Natural killer cell treated with Interleukin-12 subunit alpha and Interleukin-12 subunit beta and Interleukin-15 and Interleukin-18, amount 100 ng/mL, for 72 hours (primary cell): ENCODE measurements at places on chromosomes 2 and 18. TPM values are rescaled to one million over a fixed set of nuclear protein-coding genes. Genes with fewer than 3 reads are reported as not detected.

DNA sequence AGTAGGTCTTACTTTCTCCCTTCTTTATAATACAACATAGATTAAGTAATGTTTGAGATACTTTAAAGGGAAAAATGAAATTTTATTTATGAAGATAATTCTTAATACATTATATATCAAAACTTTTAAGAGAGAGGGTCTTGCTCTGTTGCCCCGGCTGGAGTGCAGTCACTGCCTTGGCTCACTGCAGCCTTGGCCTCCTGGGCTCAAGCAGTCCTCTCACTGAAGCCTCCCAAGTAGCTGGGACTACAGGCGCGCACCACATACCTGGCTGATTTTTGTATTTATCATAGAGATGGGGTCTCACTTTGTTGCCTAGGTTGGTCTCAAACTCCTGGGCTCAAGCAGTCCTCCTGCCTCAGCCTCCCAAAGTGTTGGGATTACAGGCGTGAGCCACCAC lies 94.8 kb downstream of the COX7A2L start:
- no peak for DNase-seq
- H3K27me3 ChIP-seq: no peaks in the 10 kb centered on the region
- H3K4me1 ChIP-seq: peaks cover 4% of the 10 kb centered on the region
- no peak overlapping the region for H3K27ac ChIP-seq

GRCh38 chr2:201415149-201415548 lies 36.1 kb downstream of the TRAK2 start:
- H3K27me3 ChIP-seq: no peaks in the 10 kb centered on the region
- H3K36me3 ChIP-seq: peaks cover 6% of the 10 kb centered on the region
- no peak overlapping the region for H3K27ac ChIP-seq

GRCh38 chr2:189092936-189093335 lies 86.6 kb downstream of the COL5A2 start:
- no peaks in the 10 kb centered on the region for H3K36me3 ChIP-seq
- H3K4me1 ChIP-seq: no peaks in the 10 kb centered on the region
- no peak overlapping the region for H3K27ac ChIP-seq
- H3K27me3 ChIP-seq: no peaks in the 10 kb centered on the region
- no peak for DNase-seq
- no peak overlapping the region for H3K4me3 ChIP-seq

- no peaks in the 10 kb centered on the region for H3K27me3 ChIP-seq
- H3K4me1 ChIP-seq: peaks cover 24% of the 10 kb centered on the region
- H3K4me3 ChIP-seq: no peak overlapping the region
- no peak for DNase-seq
- no peaks in the 10 kb centered on the region for H3K36me3 ChIP-seq
Observed at GRCh38 chr2:64331849-64332699, 121.9 kb upstream of the LGALSL start.

- peaks cover 29% of the 10 kb centered on the region for H3K27me3 ChIP-seq
- no peak overlapping the region for H3K4me3 ChIP-seq
- no peaks in the 10 kb centered on the region for H3K36me3 ChIP-seq
- peak; percentile 35 for DNase-seq
- H3K27ac ChIP-seq: no peak overlapping the region
Observed at GRCh38 chr2:42072349-42073118, 24.7 kb downstream of the PKDCC start.

- peaks cover 27% of the 10 kb centered on the region for H3K36me3 ChIP-seq
- peak overlapping the region; percentile 99 for H3K27ac ChIP-seq
- H3K27me3 ChIP-seq: no peaks in the 10 kb centered on the region
- no peak for DNase-seq
- peak overlapping the region; percentile 62 for H3K4me3 ChIP-seq
Observed at GRCh38 chr2:30503695-30504052, 56.6 kb downstream of the LCLAT1 start.

DNA sequence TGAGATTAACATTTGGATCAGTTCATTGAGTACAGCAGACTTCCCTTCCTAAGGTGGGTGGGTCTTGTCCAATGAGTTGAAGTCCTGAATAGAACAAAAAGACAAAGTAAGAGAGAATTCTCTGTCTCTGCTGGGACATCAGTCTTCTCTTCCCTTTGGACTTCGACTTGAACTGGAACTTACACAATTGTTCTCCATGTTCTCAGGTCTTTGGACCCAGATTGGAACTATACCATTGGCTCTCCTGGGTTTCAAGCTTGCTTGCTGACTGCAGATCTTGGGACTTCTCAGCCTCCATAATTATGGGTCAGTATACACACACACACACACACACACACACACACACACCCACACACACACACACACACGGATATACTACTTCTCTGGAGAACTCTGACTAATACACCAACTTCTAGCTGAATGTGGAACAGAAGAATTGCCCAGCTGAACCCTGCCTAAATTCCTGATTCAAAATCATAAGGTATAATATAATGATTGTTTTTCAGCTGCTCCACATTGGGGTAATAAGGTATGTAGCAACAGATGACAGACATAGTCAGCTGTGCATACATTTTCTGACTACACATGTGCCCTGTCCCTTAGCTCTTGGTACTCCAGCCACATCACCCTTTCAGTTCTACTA lies 214.0 kb downstream of the TGIF1 start:
- H3K36me3 ChIP-seq: no peaks in the 10 kb centered on the region
- peaks cover 3% of the 10 kb centered on the region for H3K27me3 ChIP-seq
- no peak overlapping the region for H3K27ac ChIP-seq
- no peak overlapping the region for H3K4me3 ChIP-seq

DNA sequence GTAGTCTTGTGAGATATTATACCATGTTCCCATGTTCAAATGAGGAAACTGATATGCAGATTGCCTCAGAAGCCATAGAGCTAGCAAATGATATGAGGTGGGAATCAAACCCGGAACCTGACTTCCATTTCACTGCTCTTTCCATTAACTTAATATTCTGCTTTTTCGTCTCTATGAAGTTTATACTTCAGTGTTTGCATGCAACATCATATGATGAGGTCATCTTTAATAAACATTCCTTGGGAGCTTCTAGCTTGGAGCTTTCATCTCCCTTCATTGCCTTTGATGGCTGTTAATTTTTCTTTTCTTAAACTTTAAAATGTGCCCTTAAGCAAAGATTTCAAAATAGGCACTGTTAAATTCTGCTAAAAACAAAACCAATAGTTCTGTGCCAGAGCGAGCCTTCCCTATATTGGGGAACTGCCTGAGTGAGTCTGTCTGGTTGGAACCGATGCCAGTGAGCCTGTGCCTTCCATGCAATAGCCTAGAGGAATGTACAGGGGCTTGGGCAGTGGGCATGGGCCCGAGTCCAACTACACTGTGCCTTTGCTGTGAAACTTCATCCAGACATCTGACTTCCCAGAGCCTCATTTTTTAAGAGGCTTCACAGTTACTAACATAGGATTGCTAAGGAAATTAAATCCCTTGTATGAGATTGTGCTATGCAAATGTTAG lies 91.1 kb upstream of the TMEM200C start:
- no peaks in the 10 kb centered on the region for H3K36me3 ChIP-seq
- H3K4me3 ChIP-seq: no peak overlapping the region

- H3K4me3 ChIP-seq: no peak overlapping the region
- peaks cover 20% of the 10 kb centered on the region for H3K4me1 ChIP-seq
- no peak overlapping the region for H3K27ac ChIP-seq
Observed at GRCh38 chr2:179240481-179241451, 23.9 kb downstream of the SESTD1 start.

GRCh38 chr2:37858725-37859267 lies 66.3 kb upstream of the RMDN2 start:
- H3K27ac ChIP-seq: no peak overlapping the region
- peaks cover 4% of the 10 kb centered on the region for H3K36me3 ChIP-seq
- DNase-seq: no peak
- H3K27me3 ChIP-seq: peaks cover 22% of the 10 kb centered on the region
- H3K4me1 ChIP-seq: peaks cover 5% of the 10 kb centered on the region

DNA sequence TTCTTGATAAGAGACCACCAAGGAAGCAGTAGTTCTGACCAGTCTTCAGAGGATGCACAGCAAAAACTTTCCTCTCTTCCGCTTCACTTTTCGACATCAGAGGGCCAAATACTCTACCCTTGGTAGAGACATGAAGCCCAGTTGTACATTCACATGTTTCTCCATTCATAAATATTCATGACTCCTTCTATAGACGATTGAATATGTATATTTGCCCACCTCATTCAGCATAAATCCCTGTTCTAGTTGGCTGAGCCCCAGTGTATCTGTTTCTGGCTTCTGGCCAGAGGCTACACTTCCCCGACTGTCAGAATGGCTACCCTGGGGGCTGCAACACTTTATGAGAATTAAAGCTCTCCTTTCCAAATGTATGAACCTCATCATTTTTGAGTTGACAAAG lies 258.5 kb downstream of the ASXL3 start:
- H3K4me3 ChIP-seq: no peak overlapping the region
- H3K4me1 ChIP-seq: no peaks in the 10 kb centered on the region
- no peak for DNase-seq
- no peaks in the 10 kb centered on the region for H3K27me3 ChIP-seq

DNA sequence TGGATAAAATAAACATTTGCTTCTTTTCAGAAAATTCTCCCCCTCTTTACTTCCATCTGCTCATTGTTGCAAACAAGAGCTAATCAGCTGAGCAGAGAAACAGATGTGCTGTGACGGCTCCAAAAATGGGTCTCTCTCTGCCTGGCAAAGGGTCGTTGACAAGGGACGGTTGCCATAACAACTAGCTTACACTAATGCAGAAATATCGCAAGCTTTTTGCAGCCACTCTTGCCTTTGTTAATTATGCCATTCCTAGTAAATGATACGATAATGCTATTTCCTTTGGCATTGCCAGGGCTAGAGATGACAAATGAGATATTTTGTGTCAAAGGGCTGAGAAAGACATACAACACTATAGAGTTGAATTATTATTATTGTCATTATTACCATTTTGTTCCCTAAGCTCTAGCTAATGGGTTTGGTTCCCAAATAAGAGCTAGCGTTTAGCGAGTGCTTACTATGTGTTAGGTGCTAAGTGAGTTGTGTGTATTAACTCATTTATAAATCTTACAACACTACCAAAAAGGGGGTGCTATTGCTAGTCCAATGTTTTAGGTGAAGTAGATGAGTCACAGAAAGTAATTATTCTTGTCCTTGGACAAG lies 46.8 kb downstream of the MYO3B start:
- no peak overlapping the region for H3K4me3 ChIP-seq
- H3K36me3 ChIP-seq: no peaks in the 10 kb centered on the region
- no peaks in the 10 kb centered on the region for H3K4me1 ChIP-seq
- H3K27me3 ChIP-seq: no peaks in the 10 kb centered on the region
- DNase-seq: no peak
- H3K27ac ChIP-seq: no peak overlapping the region

DNA sequence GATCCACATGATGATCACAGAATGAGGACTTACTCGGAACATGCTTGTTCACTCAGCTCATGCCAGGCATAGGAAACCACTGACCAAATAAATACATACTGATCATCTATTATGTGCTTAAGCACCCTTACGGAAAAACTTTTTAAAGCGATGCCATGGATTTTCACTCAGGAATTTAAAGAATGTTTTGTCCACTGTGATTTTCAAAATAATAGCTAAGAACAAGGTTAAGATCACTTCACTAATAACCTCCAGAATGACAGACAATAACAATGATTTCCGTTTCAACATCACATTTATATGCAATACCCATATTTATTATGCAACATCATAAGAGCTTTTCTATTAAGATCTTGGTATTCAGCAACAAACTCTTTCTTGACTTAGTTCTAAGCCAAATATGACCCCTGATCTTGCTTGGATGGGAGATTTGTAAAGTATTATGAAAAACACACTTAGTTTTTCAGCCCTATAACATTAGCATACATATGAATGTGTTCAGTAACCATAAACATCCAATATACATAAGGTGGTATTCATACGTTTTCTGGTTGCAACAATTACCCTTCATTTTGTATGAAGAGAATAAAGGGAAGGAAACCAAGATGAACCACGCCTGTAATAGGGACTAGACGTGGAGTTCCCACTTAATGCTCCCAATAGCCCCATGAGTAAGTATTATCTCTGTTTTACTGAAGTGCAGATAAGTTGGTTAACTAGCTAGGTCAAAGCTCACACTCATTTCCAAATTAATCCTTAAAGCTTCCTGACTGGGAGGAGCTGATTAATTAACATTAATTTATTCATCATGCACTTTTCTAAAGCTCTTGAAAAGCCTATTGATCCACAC lies 1.9 kb downstream of the CD302 start:
- H3K27ac ChIP-seq: no peak overlapping the region
- no peak for DNase-seq
- peak overlapping the region; percentile 51 for H3K4me3 ChIP-seq
- peaks cover 11% of the 10 kb centered on the region for H3K4me1 ChIP-seq

- no peaks in the 10 kb centered on the region for H3K4me1 ChIP-seq
- no peak overlapping the region for H3K27ac ChIP-seq
- H3K36me3 ChIP-seq: no peaks in the 10 kb centered on the region
- H3K27me3 ChIP-seq: no peaks in the 10 kb centered on the region
- no peak for DNase-seq
Observed at GRCh38 chr2:158346032-158346431, 110.5 kb downstream of the CCDC148 start.

- H3K27me3 ChIP-seq: no peaks in the 10 kb centered on the region
- peak overlapping the region; percentile 54 for H3K4me3 ChIP-seq
- H3K36me3 ChIP-seq: peaks cover 27% of the 10 kb centered on the region
- peaks cover 77% of the 10 kb centered on the region for H3K4me1 ChIP-seq
Observed at GRCh38 chr2:197245829-197246804, 64.5 kb downstream of the ANKRD44 start.

DNA sequence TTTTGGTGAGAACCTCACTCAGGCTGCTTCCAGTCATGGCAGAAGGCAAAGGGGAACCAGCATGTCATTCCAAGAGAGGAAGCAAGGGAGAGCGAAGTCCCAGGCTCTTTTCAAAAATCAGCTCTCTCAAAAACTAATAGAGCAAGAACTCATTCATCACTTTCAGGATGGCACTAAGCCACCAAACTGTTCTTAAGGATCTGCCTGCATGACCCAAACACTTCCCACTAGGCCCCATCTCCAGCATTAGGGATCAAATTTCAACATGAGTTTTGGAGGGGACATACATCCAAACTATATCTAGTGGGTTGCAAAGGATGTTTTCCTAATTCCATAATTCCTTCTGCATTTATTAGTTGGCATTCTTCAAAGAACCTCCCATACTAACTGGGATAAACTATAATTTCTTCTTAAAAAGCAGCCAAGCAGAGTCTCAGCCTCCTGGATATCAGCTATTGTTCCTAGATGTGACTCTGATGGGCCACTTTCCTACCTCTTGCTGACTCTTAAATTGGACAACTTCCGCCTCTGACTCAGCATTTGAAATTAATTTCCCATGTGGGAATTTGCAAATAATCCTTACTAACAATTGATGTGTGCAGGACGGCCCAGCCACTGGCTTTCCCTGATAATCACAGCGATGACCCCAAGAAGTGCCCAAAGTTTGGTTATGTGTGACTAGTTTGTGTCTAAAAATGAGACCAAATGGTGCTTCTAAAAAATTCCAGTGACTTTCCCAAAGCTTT lies 5.5 kb upstream of the REV1 start:
- DNase-seq: no peak
- H3K36me3 ChIP-seq: no peaks in the 10 kb centered on the region
- H3K27ac ChIP-seq: no peak overlapping the region
- peaks cover 55% of the 10 kb centered on the region for H3K27me3 ChIP-seq
- H3K4me3 ChIP-seq: no peak overlapping the region

- H3K27ac ChIP-seq: peak overlapping the region; percentile 40
- no peaks in the 10 kb centered on the region for H3K36me3 ChIP-seq
- DNase-seq: no peak
- no peaks in the 10 kb centered on the region for H3K27me3 ChIP-seq
- no peak overlapping the region for H3K4me3 ChIP-seq
Observed at GRCh38 chr2:193891023-193891422, 1696.3 kb upstream of the TMEFF2 start.

WDFY1 gene
- 12.0 TPM for total RNA-seq

MCFD2 gene
- 38.4 TPM for total RNA-seq

FAP gene
- total RNA-seq: not detected

SERPINB2 gene
- not detected for total RNA-seq

NEU2 gene
- not detected for total RNA-seq
